ENCODE measurements at places on chromosomes 6 and 20.

GRCh38 chr6:163293286-163293685 lies 121.2 kb upstream of the QKI start:
- no peak for DNase-seq

DNA sequence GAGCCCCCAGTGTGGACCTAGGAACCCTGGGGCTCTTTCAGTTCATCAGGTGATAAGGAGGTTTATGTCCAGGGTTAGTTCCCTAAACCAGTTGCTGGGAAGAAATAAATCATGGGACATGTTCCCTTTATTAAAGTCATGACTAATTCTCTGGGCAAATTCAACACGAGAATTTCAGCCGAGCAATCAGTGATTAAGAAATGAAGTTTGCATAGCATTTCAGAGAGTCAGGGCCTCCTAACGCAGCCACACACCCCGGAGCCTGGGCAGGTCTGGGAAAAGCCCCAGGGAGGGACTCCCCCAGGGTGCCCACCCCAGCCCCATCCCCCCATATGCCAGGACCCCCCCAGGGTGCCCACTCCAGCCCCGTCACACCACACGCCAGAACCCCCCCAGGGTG lies 20.1 kb downstream of the SLCO4A1 start:
- DNase-seq, result no peak

- no peak for DNase-seq
Observed at GRCh38 chr6:42100029-42100901, 42.2 kb downstream of the C6orf132 start.

DNA sequence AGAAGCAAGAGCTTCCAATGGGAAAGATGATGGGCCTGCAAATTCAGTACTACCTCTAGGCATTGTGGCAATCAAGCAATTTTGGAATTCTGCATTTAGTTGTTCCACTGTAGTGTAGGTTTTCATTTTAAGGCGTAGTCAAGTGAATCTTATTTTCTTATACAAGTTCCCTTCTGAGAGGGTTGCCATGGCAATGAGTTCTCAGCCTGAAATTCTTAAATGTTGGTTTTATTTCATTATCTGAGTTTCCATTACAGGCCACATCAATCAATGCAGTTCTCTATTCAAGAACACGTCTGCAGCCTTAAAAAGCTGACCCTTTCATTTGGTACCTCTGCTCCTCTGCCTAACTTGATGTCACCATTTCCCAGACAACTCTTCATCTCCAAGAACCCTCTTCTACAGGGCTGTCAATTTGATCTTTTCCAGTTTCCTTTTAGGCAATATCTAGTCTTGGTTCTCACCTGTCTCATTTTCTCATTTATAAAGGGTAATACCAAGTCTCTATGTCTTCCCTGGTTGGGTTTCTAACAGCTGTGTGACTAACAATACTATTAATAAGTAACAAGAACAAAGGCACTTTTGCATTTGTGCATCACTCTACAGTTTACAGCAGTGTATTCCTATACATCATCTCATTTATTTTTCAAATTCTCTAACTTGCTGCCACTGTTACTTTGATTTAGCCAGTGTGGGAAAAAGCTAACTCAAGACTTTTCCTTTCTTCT lies 898.2 kb upstream of the FLRT3 start:
- no peak for DNase-seq

DNA sequence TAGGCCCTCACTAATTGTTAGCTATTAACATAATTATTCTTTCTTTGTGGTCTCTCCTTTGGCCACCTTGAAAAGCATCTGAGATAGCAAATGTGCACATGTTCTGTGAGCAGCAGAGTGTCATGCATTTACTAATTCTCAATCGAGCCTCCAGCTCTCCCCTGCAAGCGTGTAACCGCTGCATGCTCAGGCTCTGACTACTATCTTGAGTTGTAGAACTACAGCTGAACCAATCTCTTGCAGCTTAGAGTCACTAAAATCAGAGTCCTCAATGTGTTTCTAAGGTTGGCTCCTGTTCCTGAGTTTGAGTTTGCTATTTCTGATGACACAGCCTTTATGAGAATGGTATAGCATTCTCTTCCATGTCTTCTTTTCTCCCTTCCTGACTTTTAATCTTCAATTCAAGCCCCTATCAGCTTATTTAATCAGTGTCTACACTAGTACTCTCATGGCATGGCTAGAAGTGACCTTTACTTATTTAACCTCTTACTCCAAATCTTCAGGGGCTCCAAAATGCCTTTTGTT lies 65.5 kb downstream of the PPP1R3G start:
- no peak for DNase-seq

DNA sequence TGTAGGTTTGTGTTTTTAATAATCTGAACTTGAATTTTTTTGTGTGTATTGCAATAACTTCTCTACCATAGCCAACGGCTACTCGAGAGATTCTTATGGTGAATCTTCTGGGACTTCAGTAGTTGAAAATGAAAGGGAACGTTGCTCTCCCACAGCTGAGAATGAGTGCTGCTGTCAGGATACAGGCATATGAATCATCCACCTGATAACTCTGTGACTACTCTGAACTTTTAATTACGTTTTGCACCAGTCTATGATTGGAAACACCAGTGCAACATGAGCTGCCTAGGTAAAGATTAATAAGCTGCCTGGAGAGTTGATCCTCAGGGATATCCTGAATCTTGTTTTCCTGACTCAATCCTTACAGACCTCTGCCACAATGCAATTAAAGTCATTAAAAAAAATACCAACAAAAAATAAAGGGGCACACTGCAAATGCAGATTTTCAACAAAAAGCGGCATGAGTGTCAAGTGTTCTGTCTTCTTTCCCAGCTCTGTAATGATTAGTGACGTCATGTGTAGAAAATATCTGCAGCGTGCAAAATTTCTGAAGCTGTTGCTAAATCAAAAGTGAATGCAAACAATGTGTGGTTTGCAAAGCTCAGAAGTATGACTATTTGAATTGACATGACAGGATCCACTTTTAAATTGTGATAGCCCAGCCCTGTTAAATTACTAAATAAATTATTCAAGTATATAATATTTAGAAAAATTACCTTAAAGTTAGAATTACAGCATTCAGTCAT lies 432.2 kb downstream of the HTR1B start:
- no peak for DNase-seq

GRCh38 chr6:14724549-14724948 lies 521.3 kb upstream of the JARID2 start:
- DNase-seq, result no peak

DNA sequence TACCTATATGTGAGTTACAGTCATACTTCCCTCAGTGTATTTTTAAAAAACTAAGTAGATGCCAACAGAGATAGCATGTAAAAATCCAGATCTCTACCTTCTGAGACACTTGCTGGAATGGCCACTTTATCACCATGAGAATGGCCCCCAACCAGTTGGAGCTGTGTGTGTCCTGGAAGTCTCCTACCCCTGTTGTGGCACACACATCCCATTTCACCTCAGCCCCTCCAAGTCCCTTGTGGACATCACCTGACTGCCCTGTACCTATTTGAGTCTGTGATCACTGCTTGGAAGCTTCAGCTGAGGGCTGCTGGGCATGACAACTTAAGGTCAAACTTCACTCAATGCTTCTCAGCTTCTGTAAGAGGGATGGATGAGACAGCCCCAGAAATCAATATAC lies 24.1 kb downstream of the MOCS1 start:
- DNase-seq, result no peak

- no peak for DNase-seq
Observed at GRCh38 chr6:53281518-53282215, 67.1 kb downstream of the ELOVL5 start.

GRCh38 chr6:31805939-31806469 lies 762 bp downstream of the LSM2 start:
- no peak for DNase-seq

DNA sequence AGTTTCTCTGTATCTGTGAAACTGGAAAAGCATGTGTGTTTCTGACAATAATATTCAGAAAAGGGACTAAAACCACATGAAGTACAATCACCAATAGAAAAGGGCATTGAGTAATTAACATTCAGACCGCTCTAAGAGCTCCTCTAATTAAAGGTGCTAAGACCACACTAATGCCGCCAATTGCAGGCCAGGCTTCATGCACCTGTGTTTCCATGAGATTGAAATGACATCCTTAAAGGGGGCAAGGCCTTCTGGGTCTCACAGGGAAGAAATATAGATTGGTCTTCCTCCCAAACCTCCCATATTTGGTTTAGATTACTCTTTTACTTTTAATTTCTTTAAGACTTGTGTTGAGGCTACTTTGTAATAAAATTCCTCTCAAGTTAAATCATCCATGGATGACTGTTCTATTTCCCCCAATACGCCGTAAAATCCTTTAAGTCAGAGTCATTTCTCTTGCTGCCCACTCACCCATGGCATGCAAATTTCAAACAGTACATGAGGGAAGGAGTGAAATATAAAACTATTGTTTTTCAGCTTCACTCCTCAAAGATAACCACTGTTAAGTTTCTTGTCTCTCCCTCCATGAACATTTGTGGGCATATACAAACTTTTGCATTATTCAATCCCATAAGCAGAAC lies 110.6 kb downstream of the UBE3D start:
- DNase-seq, result no peak

- DNase-seq, result no peak
Observed at GRCh38 chr20:63672666-63673065, 14.6 kb downstream of the RTEL1 start.

- no peak for DNase-seq
Observed at GRCh38 chr6:3753228-3753835, 1.8 kb upstream of the PXDC1 start.
